ENCODE measurements at places on chromosomes 12 and 14.
A peak's percentile ranks its signal among the peaks of the same experiment; 100 is the strongest.

- DNase-seq: no peak
Measured at GRCh38 chr14:94321421-94322271, 1.5 kb downstream of the SERPINA6 start.

DNA sequence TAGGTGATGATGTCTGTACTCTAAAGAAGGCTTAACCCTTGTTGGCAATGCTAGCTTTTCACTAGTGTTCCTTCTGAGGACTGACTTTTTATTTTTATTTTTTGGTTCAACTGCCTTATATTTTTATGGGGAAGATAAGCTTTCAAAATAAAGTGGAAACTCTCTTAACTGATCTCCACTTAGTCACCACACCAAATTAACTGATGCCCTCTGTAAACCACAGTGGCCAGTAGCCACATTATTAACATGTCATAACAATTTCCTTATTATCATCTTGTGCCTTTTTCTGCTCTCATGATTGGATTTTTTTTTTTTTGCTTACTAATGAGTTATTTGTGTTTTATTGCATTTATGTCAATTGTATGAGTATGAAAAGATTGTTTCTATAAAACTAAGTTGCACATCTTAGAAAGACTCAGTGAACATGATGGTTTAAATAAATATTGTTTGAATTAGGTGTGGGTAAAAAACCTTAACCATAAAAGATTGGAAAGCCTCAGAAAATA lies 56.9 kb downstream of the SCFD1 start:
- no peak for DNase-seq

GRCh38 chr12:121224591-121224990 lies 14.7 kb downstream of the P2RX4 start:
- no peak for DNase-seq

GRCh38 chr12:111881716-111882115 lies 39.7 kb downstream of the MAPKAPK5 start:
- DNase-seq: no peak

DNA sequence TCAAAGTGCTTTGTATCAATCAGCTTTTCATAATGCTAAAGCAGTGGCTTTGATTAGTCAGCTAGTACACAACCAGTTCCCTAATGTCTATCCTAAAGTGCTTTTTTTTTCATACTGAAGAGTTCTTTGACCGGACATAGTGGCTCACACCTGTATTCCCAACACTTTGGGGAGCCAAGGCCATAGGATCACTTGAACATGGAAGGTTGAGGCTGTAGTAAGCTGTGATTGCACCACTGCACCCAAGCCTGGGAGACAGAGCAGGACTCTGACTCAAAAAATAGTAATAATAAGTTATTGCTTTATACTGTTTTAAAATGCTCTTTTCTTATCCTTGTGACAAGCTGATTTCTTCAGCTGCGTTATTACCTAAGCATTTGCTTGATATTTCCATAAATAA lies 154.6 kb upstream of the AEBP2 start:
- DNase-seq: no peak

GRCh38 chr12:80087486-80088213 lies 11.7 kb upstream of the OTOGL start:
- DNase-seq: no peak

- DNase-seq: no peak
Measured at GRCh38 chr14:104318558-104319490, 180.4 kb downstream of the KIF26A start.

DNA sequence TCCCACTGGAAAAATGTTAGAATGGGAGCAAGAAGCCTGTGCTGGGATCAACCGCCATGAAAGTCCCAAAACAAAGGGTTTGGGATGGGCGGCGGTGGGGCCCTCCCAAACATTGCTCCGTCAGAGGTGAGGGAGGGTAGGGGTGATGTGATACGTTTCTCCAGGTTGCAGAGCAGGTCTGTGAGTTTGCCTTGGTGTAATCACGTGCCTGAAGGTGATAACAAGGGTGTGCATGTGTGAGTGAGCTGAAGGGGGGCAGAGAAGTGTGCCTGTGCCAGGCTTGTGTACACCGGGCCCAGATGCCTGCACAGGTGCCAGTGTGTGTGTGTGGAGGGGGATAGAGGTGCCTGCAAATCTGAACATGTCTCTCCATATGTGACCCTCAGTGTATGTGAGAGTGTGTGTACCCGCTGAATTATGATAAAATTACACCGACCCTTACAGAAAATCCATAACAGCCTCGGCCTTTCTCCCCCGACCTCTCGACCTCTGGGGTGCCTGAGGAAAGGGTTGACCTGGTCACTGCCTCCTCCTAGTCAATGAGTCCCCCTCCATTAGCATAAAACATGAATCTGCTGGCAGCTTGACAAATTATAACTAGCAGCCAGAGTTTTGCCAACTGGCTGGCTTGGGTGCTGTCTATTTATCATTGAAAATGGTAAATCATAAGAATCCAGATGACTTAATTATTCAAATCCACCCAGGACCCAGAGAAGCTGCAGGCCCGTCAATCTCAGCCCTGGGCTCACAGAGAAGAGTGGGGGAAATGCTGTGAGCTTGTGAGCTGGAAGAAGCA lies 55.6 kb downstream of the SMUG1 start:
- no peak for DNase-seq

DNA sequence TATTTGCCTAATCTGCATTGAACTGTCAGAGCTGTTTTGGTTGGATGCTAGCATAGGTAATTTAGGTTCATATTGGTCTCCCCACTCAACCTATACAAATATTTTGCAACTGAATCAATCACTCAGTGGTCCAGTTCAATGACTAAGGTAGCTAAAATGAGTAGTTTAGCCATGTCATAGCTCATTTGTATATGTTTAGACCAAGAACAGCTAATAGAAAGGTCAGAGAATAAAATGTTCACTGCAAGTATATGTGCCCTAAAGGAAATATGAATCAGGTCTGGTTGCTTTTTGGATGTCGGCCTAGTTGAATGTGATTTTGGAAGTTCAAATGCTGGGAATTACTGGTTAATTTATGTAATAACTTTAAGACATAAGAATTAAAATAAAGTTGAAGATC lies 883.9 kb downstream of the LRFN5 start:
- DNase-seq: no peak

DNA sequence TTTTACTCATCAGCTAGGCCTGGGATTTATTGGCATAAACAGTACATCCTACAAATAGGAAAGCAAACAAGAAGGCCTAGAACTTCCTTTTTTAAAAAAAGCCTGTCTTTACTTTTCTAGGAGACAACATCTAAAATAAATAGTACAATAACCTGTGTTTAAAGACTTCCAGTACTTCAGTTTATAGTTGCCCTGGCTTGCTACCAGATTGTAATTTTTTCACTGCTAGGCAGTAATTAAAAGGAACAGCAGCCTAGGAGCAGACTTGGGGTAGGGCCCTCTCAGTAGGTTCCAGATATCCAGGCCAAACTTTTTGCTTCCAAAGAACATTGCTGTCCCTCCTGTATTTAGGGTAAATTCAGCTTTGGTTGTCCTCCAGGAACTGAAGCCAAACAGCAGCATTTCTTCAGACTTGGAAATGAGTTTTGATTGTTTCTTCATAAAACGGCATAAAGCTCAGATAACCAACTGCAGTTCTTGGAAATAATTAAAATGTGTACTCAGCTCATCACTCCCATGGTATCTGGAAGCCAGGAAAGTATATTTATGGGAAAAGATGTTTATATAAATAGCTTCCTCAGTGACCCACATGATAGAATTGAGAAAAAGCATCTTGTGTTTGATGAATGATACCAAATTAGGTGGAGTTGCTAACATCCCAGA lies 61.7 kb downstream of the PPP1R36 start:
- DNase-seq: peak; percentile 48

DNA sequence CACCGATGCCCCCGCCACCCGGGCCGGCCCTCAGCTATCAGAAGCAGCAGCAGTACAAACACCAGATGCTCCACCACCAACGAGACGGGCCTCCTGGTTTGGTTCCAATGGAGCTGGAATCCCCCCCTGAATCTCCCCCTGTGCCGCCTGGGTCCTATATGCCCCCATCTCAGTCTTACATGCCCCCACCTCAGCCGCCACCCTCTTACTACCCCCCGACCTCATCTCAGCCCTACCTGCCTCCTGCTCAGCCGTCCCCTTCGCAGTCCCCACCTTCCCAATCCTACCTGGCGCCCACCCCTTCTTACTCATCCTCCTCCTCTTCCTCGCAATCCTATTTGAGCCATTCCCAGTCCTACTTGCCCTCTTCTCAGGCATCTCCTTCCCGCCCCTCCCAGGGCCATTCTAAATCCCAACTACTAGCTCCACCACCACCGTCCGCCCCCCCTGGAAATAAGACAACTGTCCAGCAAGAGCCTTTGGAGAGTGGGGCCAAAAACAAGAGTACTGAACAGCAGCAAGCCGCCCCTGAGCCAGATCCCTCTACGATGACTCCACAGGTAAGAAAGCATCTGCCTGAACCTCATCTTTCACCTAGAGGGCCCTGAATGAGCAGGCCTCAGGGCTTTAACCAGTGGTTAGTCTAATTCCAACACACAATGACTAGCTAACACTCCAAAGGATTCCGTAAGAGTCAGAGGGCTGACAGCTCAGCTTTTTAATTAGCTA lies 851 bp downstream of the YLPM1 start:
- DNase-seq: peak; percentile 8

DNA sequence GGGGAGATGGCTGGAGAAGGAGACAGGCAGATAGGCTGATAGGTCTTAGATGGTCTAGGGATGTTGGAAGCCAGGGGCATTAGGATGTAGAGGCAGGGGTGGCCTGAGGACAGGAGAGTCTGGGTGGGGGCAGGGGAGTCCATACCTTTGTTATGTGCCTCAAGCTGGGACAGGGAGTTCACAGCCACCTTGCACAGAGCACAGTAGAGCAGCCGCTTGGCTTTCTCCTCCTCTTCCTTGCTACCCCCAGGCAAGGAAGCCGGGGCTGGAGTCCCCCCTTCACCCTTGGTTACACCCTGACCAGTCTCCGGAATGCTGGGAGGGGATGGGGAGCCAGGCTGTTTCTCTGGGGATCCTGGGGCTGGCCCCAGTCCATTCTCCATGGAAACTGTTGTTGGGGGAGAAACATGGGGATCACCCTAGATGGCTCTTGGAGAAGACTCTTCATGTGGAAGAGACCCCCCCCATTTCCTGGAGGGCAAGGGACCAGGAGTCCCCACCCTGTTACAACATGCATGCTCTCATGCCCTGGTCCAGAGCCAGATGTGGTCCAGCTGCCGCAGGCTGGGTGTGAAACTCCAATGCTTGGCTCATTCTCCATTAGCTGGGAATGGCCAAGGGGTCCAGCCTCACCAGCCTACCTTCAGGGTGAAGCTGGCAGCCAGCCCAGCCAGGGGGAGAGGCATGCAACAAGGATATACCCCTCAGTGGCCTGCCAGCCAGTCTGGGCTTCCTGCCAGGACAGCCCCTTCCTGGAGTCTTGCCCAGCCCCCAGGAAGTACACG lies 7.2 kb upstream of the GPR84 start:
- no peak for DNase-seq

GRCh38 chr14:28946267-28946666 lies 179.7 kb downstream of the FOXG1 start:
- DNase-seq: no peak

GRCh38 chr12:92745856-92746550 lies 43.2 kb downstream of the PLEKHG7 start:
- peak; percentile 92 for DNase-seq

- DNase-seq: no peak
Measured at GRCh38 chr12:131673888-131674257, 37.0 kb upstream of the SFSWAP start.

DNA sequence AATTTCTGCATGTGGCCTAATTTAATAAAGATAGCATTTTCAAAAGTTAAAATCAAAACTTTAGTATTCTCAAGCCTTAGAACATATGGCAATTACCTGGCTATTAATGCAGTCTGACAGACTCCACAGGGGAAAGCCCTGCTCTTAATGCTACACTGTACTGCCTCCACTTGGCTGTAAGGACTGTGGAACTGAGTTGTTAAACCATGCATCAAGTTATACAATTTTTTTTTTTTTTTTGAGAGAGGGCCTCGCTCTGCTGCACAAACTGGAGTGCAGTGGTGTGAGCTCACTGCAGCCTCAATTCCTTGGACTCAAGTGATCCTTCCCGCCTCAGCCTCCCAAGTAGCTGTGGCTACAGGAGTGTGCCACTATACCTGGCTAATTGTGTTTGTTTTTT lies 19.0 kb upstream of the NDUFA12 start:
- DNase-seq: no peak

DNA sequence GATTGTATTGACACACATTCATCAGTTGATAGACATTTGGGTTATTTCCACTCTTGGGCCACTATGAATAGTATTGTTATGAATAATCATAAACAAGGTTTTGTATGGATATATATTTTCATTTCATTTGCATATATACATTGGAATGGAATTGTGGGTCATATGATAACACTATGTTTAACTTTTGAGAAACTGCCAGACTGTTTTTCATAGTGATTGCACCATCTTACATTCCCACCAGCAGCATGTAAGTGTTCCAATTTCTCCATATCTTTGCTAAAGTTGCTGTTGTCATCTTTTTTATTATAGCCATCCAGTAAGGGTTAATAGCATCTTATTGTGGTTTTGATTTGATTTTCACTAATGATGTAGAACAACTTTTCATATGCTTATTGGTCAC lies 198.5 kb upstream of the PPFIA2 start:
- no peak for DNase-seq

- DNase-seq: no peak
Measured at GRCh38 chr14:100782516-100783320, 43.2 kb upstream of the MEG3 start.

- no peak for DNase-seq
Measured at GRCh38 chr12:30152705-30153104, 369.0 kb upstream of the TMTC1 start.

DNA sequence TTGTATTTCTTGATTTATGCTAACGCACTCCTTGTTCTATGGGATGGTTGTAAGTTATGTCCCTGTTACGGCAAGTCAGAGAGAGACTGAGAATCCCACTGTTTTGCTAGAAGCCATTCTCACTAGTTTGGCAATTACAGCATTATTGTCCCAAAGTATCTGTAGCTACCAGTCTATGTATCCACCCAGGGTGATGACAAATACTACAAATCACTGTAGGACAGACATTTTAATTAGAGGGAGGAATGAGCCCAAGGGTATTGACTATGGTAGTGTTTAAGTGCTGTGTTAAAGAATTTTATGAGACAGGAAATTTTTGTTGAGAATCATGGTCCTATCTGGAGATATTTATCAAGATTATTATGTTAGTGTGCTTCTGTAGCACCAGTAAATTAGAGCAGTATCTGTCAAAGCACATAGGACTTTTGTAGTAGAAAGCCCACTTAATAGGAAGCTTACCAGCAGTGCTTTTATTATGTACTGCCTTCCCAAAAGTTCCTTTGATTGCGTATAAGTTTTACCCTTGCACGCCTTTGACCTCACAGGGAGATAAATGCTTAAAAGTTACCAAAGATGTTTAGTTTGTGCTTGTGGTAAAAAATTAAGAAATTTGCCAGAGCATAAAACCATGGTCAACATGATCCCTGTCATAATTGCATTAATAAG lies 10.7 kb downstream of the PRKCH start:
- no peak for DNase-seq

GRCh38 chr12:67651132-67651695 lies 2.7 kb downstream of the DYRK2 start:
- no peak for DNase-seq
